NT2/D1 (cell line): ENCODE measurements at places on chromosomes 13 and 19.

GRCh38 chr13:109401891-109402290 is 384.5 kb downstream of the IRS2 start:
- DNase-seq: no peak

GRCh38 chr13:28611654-28612131 is 47.2 kb upstream of the POMP start:
- no peak for DNase-seq

- no peak for DNase-seq
These were observed 43.8 kb downstream of the DNM2 start for GRCh38 chr19:10761443-10762250.

DNA sequence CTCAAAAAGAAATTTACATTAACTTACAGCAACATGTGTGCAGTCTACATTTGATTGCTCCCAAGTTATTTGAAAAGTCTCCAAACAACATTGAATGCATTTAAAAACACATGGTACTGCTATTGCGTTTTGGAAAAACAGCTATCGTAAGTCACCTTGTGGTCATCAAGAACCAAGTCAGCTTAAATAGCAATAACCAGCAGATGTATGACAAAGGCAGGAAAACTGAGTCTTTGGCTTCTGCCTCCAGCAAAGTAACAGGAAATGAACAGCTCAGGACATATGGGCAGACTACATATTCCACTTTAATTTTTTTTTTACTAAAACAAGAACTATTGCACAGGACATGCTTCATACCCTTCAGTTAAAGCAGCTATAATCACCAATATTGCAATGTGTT is 580.6 kb upstream of the SPRY2 start:
- no peak for DNase-seq

GRCh38 chr19:15072930-15073647 is 8.9 kb upstream of the OR1I1 start:
- DNase-seq: no peak

- no peak for DNase-seq
These were observed 23.8 kb downstream of the CYP4F12 start for GRCh38 chr19:15696654-15697194.

GRCh38 chr13:90156390-90156789 is 1191.1 kb upstream of the MIR17HG start:
- DNase-seq: no peak

- no peak for DNase-seq
These were observed 583.0 kb upstream of the ATXN8OS start for GRCh38 chr13:69524459-69525150.
